ENCODE measurements at places on chromosomes 3 and 15. TPM values are rescaled to one million over a fixed set of nuclear protein-coding genes. Genes with fewer than 3 reads are reported as not detected.

DNA sequence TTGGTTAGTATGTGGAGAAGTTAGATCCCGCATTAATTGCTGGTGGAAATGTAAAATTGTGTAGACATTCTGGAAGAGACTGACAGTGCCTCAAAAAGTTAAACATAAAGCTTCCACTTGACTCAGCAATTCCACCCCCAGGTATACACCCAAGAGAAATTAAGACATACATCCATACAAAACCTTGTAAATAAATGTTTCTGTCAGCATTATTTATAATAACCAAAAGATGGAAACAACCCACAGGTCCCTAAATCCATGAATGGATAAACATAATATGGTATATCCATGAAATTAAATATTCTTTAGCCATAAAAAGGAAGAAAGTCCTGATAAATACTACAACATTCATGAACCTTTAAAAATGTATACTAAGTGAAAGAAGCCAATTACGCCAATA lies 817.4 kb downstream of the NTRK3 start:
- H3K27ac ChIP-seq = no peak overlapping the region
- no peak for DNase-seq
- no peaks in the 10 kb centered on the region for H3K27me3 ChIP-seq
- H3K4me1 ChIP-seq = no peaks in the 10 kb centered on the region

DNA sequence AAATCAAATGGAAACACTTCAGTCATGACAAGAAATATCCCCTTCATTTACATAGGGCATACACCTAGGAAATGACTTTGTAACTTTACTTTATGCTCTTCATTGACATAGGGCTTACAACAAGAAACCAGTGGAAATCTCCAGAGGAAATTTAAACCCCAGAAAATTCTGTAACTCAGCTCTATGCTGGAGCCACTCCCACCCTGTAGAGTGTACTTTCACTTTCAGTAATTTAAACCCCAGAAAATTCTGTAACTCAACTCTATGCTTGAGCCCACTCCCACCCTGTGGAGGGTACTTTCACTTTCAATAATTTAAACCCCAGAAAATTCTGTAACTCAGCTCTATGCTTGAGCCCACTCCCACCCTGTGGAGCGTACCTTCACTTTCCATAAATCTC lies 987.1 kb upstream of the CADM2 start:
- no peak overlapping the region for H3K4me3 ChIP-seq
- H3K27ac ChIP-seq = no peak overlapping the region
- H3K27me3 ChIP-seq = no peaks in the 10 kb centered on the region
- no peaks in the 10 kb centered on the region for H3K4me1 ChIP-seq
- no peaks in the 10 kb centered on the region for H3K36me3 ChIP-seq

DNA sequence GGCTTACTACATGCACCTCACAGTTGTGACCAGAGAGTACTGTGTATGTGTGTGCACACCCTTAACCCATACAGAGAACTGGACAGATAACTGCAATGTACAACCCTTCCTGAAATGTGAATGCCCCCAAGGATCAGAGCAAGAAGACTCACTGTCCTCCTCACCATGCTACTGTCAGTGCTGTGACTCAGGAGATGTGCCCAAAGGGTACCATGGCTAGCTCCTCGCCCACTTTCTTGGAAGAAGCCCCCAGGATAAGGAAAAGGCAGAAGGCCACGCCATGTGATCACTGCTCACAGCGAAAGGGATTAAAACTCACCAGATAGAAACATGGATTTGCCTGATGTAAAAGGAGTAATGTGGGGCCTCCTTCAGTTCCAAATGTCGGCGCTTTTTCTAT lies 41.8 kb downstream of the UBP1 start:
- no peak for DNase-seq
- H3K27me3 ChIP-seq = no peaks in the 10 kb centered on the region
- no peak overlapping the region for H3K27ac ChIP-seq
- no peak overlapping the region for H3K4me3 ChIP-seq

The MCTP2 gene
- total RNA-seq = 16.5 TPM

GRCh38 chr15:100862162-100862561 lies 17.5 kb upstream of the ALDH1A3 start:
- no peaks in the 10 kb centered on the region for H3K36me3 ChIP-seq
- H3K4me1 ChIP-seq = no peaks in the 10 kb centered on the region
- no peak for DNase-seq
- no peak overlapping the region for H3K27ac ChIP-seq

GRCh38 chr3:185927501-185928200 lies 10.2 kb downstream of the TRA2B start:
- H3K27me3 ChIP-seq = no peaks in the 10 kb centered on the region
- H3K27ac ChIP-seq = no peak overlapping the region
- no peak for DNase-seq
- peaks cover 62% of the 10 kb centered on the region for H3K36me3 ChIP-seq
- peak overlapping the region; percentile 9 for H3K4me3 ChIP-seq
- peaks cover 68% of the 10 kb centered on the region for H3K4me1 ChIP-seq

DNA sequence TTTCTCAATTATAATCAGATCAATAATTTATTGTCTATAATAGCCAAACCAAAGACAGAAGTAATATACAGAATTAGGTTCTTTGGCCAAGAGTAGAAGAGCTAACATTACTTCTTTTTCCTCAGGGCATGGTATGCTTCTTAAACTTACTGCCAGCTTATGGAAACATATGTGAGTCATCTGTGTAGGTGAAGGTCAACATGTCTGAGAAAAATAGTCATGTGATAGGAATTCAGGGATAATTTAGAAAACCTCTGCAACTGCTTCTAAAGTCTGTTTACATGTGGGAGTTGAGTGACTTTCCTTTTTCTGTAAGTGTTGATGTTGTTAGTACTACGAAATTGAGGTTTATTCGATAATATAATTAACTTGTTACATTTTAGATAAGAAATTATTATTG lies 19.2 kb upstream of the MAP6D1 start:
- no peaks in the 10 kb centered on the region for H3K4me1 ChIP-seq
- no peak for DNase-seq
- no peaks in the 10 kb centered on the region for H3K27me3 ChIP-seq
- H3K4me3 ChIP-seq = no peak overlapping the region
- no peak overlapping the region for H3K27ac ChIP-seq
- H3K36me3 ChIP-seq = peaks cover 26% of the 10 kb centered on the region

DNA sequence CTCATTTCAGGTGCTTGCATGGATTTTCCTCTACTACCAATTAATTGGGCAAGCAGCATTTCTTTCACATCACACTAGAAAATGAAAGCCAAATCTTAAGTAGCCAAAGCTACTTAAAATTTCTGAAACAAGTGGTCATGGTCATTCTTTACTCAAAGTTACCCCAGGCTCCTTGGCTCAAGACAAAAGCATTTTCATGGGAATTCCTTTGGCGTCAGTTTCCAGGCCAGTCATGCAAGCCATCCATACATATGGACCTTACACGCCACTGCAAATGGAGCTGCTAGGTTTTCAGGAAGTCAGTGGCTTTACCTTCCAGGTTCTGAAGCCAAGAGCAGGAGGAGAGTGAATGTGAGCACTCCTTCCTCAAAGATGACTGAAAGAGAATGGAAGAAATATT lies 83.7 kb upstream of the IL12A start:
- H3K4me3 ChIP-seq = no peak overlapping the region
- H3K27me3 ChIP-seq = no peaks in the 10 kb centered on the region
- no peaks in the 10 kb centered on the region for H3K36me3 ChIP-seq
- DNase-seq = no peak
- H3K27ac ChIP-seq = no peak overlapping the region
- no peaks in the 10 kb centered on the region for H3K4me1 ChIP-seq

The IL1RAP gene
- 11.5 TPM for total RNA-seq

DNA sequence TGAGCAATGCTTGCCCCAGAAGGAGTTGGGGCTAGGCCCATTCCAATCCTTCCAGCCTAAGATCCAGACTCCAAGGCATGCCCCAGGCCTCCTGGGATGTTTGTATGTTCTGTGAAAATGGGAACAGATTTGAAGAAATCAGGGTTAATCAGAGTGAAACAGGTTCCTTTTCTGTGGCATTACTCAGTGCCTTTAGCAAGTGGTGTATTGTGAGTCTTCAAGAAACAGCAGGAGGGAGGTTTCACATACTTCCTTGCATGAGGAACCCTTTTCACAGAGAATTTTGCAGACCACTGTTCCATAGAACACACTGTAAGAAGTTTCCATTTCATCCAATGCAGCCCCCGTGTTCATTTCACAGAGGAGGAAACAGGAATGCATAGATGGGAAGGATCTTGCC lies 8.4 kb upstream of the CDC25A start:
- H3K27ac ChIP-seq = no peak overlapping the region
- DNase-seq = no peak
- no peak overlapping the region for H3K4me3 ChIP-seq
- H3K27me3 ChIP-seq = no peaks in the 10 kb centered on the region

DNA sequence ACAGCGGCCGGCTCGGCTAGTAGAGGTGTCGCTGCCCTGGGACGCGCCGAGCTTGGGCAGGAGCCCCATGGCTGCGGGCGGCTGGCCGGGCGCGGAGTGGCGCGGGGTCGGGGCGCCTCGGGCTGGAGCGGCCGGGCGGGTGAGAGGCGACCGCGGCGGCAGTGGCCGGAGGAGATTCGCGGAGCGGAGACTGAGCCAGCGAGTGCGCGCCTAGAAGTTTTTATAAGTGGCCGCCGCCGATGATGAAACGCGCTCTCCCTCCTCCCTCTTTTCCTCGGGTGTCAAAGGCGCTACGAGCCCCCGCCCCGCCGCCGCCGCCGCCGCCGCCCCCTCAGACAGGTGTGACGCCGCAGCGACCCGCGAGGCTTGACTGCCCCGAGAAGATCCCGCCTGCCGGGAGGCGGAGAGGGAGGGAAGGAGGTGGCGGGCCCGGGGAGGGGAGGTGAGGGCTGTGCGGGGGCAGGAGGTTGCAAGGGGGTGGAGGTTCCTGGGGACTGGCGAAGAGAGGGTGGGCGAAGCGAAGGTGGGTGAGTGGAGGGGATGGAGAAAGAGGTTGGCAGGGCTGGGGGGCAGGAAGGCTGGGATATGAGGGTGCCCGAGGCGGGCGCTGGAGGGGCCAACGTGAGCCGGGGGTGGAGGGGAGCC lies at the start of gene SLCO2A1:
Gene SLCO2A1 (minus strand): TSS at position 192 of the 645 bp plus-strand sequence. CDS start 123 bp downstream, at position 69.
- no peaks in the 10 kb centered on the region for H3K4me1 ChIP-seq
- no peak for DNase-seq
- no peak within 1 kb of the TSS for H3K4me3 ChIP-seq
- no peak within 1 kb of the TSS for H3K27ac ChIP-seq

DNA sequence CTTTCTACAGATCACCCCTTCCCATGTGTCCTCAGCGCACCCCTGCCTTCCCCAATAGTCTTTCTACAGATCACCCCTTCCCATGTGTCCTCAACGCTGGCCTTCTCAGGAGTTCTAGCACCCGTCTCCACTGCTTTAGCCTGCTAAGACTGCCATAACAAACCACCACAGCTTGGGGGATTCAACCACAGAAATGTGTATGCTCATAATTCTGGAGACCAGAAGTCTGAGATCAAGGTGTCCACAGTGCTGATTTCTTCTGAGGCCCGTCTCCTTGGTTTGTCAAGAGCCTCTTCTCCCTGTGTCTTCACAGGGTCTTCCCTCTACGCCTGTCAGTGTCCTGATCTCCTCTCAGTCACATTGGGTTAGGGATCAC lies 68.1 kb upstream of the CGNL1 start:
- no peaks in the 10 kb centered on the region for H3K27me3 ChIP-seq
- H3K27ac ChIP-seq = no peak overlapping the region
- no peaks in the 10 kb centered on the region for H3K36me3 ChIP-seq
- H3K4me1 ChIP-seq = no peaks in the 10 kb centered on the region
- no peak for DNase-seq

- no peaks in the 10 kb centered on the region for H3K27me3 ChIP-seq
- no peak overlapping the region for H3K4me3 ChIP-seq
- DNase-seq = no peak
- H3K27ac ChIP-seq = no peak overlapping the region
- H3K4me1 ChIP-seq = no peaks in the 10 kb centered on the region
- no peaks in the 10 kb centered on the region for H3K36me3 ChIP-seq
These were observed 165.4 kb downstream of the CFAP20DC start for GRCh38 chr3:58884453-58884852.

- H3K4me1 ChIP-seq = no peaks in the 10 kb centered on the region
- peaks cover 15% of the 10 kb centered on the region for H3K36me3 ChIP-seq
- no peak for DNase-seq
- no peak overlapping the region for H3K4me3 ChIP-seq
- no peaks in the 10 kb centered on the region for H3K27me3 ChIP-seq
These were observed 25.6 kb downstream of the IQCB1 start for GRCh38 chr3:121809249-121809648.

- no peaks in the 10 kb centered on the region for H3K36me3 ChIP-seq
- H3K4me3 ChIP-seq = no peak overlapping the region
- H3K27ac ChIP-seq = no peak overlapping the region
- H3K27me3 ChIP-seq = no peaks in the 10 kb centered on the region
These were observed 185.1 kb upstream of the SNTN start for GRCh38 chr3:63467392-63467791.

DNA sequence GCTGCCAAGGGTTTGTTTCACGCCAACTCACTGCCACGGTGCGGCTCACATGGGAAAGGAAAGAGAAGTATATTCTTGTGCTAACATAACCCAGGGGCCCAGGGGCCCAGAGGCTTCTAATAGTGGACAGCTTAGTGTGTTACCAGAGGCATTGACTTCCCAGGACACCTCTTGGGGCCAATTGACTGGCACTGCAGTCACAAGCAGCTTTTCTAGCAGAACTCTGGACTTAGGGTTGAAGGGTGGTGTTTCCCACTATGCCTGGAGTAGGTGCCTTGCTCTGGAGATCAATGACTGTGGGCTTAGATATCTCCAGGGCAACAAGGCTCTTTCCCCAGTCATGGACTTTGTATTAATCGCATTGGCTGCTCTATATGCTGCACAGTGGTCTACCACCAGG lies 172.7 kb upstream of the KBTBD8 start:
- DNase-seq = no peak
- H3K4me3 ChIP-seq = no peak overlapping the region
- no peaks in the 10 kb centered on the region for H3K27me3 ChIP-seq
- no peaks in the 10 kb centered on the region for H3K36me3 ChIP-seq
- no peaks in the 10 kb centered on the region for H3K4me1 ChIP-seq

The RARRES1 gene
- total RNA-seq = not detected

The SLC9C1 gene
- not detected for total RNA-seq

DNA sequence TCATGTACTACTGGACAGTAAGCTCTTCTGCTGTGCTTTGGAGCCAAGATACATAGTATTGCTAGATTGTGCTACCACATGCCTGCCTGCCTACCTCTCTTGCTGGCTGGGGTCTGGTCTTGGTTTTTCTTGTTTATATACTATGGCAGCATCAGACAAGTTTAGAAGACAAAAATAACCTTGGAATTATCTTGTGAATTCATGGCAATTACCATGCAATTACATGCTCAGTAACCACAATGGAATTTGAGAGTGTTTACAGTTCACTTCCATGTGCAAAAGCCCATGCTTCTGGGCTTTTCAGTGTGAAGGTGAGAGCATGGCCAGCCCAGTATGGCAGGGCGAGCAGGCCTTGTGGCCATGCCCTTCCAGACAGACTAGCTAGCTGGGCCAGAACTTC lies 48.0 kb upstream of the C15orf61 start:
- no peaks in the 10 kb centered on the region for H3K36me3 ChIP-seq
- H3K4me3 ChIP-seq = no peak overlapping the region
- no peak overlapping the region for H3K27ac ChIP-seq
- H3K27me3 ChIP-seq = no peaks in the 10 kb centered on the region

- DNase-seq = peak; percentile 55
- H3K27ac ChIP-seq = peak overlapping the region; percentile 64
- H3K27me3 ChIP-seq = no peaks in the 10 kb centered on the region
These were observed 17.9 kb downstream of the PSTPIP1 start for GRCh38 chr15:77012868-77013267.

Measured in CD8-positive, alpha-beta memory T cell (primary cell).